GM23248 (cell line): ENCODE measurements at places on chromosomes 2 and 18. TPM values are rescaled to one million over a fixed set of nuclear protein-coding genes. Genes with fewer than 3 reads are reported as not detected.

Gene OSBPL6
- 6.3 and 8.9 TPM in 2 replicates for total RNA-seq

DNA sequence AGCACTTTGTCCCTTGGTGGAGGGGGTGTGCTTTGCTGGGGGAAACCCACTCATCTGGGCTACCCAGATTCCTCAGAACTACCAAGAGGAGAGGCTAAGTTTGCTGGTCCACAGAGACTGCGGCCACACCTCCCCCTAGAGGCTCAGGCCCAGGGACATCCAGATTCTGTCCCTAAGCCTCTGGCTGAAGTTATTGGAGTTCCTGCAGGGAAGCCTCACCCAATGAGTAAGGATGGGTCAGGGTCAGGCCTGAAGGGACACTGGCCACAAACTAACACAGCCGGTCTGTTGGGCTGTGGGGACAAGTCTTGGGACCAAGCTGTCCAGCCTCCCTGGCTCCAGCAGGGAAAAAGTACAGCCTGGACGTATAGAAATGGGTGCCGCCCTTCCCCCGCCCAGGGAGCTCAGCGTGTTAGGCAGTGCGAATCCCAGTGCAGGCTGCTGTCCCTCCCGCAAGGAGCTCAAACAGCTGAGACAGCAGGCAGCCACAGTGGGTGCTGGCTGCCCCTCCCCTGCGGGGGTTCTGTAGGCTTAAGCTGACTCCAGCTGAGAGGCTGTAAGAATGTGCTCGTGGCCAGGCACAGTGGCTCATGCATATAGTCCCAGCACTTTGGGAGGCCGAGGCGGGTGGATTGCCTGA, 86.9 kb upstream of the ARL5A start:
- no peak for DNase-seq

Gene PLEKHH2
- 1.6 and 2.2 TPM in 2 replicates for total RNA-seq

Gene PLB1
- total RNA-seq: 0.11 and 0.38 TPM in 2 replicates

Gene CNGA3
- total RNA-seq: under 0.01 and 0.51 TPM in 2 replicates

DNA sequence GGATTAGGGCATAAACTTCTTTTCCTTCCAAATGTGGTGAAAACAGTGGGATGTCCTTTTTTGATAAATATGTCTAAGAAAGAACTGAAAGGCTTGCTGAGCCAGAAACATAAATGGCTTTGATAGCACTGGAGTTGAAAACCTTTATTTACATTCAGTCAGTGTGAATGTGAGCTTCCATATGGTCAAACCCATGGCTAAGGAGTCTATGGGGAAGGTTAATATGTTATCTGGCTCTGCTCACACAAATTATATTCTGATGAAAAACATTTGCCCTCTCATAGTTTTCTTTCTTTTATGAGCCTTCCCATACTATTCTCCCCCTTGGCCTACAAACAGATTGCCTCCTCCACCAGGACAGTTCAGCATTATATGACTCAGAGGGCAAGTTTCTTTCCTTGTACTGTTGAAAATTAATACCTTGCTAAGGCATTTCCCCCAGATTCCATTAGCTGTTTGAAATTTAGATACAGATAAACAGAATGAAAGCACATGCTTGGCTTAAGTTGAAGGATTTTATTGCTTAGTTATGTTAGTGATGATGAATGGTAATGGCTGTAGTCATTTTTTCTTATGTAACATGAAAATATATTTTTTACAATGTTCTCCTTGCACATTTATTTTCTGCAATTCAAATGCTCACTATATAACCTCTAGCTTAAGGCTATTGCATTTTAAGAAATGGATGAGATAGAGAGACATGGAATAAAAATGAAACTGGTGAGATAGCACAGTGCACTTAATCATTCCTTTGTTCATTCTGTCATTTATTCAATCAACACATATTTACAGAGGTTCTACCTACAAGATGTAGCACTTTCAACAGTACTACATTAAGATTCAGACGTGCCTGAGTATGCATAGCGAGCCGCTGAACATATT, 544.1 kb downstream of the LRRTM4 start:
- DNase-seq: no peak

Gene IFT172
- 9.9 and 19.9 TPM in 2 replicates for total RNA-seq

Gene STAT4
- 1.5 and 3.2 TPM in 2 replicates for total RNA-seq

DNA sequence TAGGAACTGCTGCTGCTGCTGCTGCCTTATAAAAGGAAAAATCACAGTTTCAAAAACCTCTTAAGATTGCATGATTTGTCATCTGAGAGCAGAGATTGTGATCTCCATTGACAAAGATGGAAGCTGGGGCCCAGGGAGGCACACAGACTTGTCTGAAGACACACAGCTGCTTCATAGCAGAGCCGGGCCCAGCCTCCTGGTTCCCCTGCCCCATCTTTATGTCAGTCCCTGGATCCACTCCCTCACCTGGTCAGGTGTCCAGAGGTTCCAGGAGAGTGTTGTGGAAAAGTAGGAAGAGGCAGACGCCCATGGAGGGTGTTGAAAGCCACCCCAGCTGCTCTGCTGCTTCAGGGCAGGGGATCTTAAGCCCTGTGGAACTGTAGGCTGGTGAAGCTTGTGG, 20.0 kb downstream of the STEAP3 start:
- DNase-seq: no peak

Gene TPO
- total RNA-seq: not detected in 2 replicates

Gene C2orf78
- total RNA-seq: not detected in 2 replicates
